ENCODE measurements at places on chromosomes 2 and 18.

DNA sequence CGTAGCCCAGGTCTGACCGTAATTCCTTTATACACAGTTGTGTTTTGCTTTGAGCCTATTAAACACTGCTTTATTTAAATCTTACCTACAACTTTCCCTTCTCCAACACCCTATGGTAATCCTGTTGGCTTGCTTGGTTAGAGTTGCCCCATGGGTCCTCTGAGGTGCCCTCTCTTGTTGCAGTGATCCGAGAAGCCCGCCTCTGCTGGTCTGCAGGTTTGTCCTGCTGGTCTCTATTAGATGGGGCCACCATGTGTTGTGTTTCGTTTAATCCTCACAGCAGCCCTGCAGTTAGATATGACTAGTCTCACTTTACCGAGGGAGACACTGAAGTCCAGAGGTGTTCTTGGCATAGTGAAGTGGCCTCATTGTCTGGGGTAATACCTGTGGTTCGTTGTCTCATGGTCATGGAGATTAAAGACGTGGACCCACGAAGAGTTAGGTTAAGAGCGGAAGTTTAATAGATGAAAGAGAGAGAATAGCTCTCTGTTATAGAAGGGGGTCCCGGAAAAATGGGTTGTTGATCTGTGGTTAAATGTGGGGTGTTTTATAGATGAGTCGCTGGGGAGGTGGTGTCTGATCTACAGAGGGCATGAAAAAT, 7.2 kb upstream of the PDIA6 start:
- DNase-seq, result no peak

DNA sequence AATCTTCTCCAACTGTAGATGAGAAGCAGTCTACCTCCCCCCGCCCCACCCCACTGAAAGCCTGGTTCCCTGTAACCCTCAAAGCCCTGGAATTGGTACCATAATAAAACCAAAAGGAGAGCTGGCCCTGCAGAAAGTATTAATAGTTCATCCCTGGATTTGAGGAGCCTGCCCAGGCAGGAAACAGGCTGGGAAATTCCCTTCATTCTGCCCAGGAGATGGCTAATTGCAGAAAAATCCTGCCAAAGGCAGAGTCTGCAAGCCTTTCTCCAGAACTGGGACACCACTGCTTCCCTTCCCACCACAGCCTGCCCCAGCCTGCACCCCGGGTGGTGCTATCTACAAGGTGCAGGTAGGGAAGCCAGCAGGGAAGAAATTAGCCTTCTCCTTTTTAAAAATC, 16.3 kb downstream of the GKN2 start:
- DNase-seq, result no peak

DNA sequence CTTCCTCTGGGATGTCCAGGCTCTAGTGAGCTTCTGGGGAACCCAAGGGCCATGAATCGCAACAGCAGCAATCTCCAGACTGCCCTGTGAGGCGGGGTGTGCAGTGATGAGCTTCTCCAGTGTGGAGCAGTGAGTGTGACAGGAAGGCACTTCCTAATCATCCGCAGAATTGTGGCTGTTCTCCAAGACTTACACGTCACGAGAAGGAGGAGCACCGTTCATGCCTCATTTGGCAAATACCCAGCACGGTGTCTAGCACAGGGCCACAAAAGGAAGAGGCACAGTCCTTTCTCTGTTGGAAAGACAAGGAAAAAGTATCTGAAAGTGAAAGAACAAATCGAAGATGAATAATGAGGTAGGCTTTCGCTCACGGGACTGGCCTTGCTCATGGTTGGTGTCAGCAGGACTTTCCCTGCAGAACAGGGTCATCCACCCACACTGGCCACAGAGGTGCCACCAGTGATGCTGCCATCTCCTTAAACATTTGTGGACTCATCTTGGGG, 125.1 kb upstream of the HAAO start:
- DNase-seq, result no peak

GRCh38 chr2:241659150-241659739, 21.8 kb downstream of the ATG4B start:
- DNase-seq, result peak; percentile 15

GRCh38 chr18:1308686-1309085, 404.0 kb downstream of the ADCYAP1 start:
- DNase-seq, result no peak

GRCh38 chr2:85308896-85309555, 18.8 kb downstream of the TGOLN2 start:
- DNase-seq, result peak; percentile 11

DNA sequence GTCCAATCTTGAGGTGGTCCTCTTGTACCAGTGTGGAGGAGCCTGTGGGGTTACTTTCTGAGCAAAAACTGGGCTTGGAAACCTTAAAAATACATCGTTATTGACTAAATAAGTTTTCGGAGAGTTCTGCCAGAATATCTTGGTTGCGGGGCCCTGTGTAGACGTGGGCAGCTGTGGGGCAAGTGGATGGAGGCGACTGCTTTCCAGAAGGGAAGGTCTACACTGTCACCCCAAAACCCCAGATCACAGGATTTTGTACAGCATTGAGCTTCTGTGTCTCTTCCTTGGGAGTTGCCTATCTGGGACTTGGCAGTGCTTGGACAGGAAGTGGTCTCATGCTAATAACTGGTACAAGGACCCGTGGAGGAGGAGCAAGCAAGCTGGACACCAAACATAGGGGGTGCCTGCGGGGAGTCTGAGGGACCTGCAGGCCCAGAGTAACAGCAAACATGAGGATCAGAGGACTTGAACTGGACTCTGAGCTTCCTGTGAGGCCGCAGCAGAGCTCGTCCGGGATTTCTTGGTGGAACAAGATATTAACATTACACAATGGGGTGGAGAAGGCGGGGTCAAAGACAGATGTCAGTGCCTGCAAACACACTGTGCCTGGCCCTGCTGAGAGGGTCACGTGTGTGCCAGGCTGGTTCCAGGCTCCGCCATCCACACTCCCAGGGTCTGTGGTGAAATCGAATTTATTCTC, 48.0 kb upstream of the CTLA4 start:
- DNase-seq, result no peak

DNA sequence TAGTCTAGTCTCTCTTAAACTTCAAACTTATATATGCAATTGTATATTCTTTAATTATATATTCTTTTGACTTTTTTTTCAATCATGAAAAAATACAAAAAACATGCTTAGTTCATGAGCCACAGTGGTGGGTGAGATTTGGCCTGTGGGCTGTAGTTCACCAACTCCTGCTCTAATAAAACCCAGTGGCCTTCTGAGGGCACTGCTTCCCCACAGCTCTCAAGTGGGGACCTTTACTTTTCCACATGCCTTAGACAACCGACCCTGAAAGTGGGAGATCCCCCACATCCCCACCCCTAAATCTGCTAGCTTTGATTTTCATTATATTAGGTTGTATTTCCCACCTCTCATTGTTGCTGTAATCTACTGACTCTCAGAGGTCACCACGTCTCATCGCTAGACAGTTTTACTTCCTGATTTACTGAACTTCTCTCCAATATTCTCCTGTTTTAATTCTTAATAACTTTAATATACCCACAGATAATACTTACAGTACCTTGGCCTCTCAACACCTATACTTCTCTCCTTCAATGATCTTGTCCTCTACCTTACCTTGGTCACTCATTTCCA, 57.3 kb downstream of the ROCK1 start:
- no peak for DNase-seq

DNA sequence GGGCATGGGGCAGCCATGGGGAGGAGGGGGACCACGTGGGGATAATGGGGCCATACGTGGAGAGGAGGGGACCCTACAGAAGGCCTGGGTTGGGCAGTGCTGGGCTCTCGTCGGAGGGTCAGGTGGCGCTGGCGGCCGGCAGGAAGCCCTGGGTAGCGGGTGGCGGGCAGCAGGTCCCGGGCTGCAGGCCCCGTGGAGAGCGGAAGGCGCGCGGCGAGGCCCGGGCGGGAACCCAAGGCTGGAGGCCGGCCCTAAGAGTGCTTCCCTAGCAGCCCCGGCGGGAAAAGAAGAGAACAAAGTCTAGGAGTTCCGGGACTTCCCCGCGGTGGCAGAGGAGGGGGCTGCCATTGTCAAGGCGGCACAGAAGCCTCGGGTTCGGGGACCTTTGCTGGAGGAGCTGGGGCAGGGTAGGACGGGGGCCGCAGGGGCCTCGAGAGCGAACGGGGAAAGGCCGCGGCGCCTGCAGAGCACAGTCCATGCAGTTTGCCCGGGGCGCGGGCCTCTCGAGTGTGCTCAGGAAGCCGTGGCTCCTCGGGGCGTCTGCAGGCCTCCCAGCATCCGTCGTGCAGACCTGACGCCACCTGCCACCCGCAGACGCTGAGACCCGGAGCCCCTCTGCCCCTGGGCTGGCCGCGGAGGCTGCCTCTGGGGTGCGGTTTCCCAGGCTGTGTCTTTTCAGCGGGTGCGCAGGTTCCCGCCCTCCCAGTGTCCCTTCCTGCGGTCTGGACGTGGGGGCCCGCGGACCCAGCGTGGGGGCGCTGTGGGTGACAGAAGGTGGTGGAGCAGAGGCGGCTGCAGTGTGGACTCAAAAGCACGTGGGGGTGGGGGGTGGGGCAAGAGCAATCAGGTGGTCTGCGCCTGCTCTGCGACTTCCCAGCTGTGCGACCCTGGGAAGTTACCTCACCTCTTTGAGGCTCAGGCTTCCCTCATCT, 19.4 kb upstream of the NCL start:
- no peak for DNase-seq

DNA sequence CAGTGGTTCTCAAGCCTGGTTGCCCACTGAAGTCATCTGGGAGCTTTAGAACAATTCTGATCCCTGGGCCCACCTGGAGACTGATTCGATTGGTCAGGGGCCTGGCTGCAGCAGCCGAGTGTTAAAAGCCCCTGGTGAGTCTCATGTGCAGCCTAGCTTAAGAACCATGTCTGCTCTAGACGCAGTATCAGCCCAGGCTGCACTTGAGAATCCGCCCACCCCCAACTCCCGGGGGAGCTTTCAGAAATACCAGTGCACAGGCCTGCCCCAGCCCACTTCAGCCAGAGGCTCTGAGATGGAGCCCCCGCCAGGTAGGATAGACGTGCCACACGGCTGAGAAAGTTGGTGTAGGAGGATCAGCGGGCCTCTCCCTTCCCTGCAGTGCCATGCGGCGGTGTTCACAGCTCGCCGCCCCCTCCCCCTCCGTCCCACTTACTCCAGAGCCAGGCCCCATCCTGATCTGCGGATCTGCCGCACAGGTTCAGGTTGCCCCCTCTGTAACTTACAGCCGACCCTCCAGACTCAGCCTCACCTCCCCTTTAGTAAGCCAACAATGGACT, 209.0 kb upstream of the RAB12 start:
- no peak for DNase-seq

DNA sequence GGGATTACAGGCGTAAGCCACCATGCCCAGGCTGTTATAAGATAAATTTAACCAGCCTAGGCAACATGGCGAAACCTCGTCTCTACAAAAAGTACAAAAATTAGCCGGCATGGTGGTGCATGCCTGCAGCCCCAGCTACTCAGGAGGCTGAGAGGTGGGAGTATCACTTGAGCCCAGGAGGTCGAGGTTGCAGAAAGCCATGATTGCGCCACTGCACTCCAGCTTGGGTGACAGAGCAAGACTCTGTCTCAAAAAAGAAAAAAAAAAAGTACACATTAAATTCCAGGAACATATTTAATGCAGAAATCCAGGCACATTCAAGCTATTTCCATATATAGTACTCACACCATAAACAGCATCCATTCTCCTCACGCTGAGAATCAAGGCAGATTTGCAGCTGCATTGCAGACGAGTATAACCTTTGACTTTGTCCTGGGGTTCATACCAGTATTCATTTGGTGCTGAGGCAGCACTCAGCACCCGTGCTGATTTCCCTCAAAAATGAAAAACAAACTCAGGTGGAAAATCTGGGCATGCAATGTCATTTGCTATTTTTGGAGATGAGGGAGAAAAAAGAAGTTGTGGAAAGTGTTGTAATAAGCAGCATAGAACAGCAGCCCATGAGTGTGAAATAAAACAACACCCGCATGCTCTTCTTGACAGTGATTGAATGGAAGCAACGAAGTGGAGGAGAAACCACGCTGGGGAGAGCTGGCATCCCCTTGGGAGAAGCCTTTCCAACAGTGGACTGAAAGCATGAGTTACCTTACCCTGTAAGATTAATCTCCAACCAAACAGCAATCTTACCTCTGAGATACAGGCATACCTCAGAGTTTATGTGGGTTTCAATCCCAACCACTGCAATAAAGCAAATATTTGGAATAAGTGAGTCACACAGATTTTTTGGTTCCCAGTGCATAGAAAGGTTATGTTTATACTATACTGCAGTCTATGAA, 46.8 kb upstream of the ANXA4 start:
- no peak for DNase-seq

- DNase-seq, result no peak
Measured at GRCh38 chr2:154261473-154262027, 389.8 kb downstream of the GALNT13 start.

GRCh38 chr2:126494593-126494992, 161.4 kb upstream of the GYPC start:
- no peak for DNase-seq

DNA sequence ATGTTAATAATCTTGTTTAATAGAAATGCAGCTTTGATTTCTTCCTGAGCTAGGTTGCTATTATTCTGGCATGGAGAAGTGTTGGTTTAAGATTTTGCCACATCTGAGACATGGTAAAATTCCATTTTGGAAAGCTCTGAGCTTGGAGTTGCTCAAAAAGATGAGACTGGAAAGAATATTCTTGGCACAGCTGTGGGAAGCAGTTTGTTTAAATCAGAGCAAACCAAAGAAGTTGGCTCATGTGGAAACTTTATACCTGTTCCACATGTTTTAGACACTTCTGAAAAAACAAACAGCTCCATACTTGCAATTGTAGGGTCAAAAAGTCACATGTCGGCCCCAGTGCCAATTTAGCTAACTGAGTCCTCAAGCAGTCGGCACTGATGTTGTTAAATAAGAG, 116.6 kb downstream of the SLC4A3 start:
- no peak for DNase-seq

- DNase-seq, result no peak
Measured at GRCh38 chr2:104078431-104079157, 775.3 kb upstream of the POU3F3 start.

DNA sequence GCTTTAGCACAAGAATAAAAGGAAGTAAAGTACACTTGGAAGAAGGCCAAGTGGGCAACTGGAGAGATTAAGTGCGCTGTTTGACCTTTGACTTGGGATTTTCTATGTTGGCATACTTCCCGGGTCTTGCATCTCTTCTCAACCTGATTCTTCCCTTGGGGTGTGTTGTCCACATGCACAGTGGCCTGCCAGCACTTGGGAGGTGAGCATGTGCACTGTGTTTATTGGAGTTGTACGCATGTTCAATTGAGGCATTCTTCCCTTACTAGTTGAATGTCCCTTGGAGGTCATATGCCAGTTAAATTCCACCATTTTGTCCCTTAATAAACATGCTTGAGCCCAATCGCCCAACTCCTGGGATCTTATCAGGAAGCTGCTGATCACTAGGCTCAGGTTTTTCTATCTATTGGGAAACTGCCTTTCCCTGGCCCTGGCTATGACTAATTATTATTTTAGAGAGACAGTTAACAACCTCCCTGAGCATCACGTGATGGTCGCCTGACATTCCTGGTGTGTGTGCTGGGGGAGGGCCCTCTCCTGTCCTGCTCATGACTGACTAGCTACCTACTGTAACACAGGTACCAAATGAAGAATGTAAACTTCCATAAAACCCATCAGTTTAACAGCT, 62.5 kb upstream of the RAPGEF4 start:
- DNase-seq, result no peak
